ENCODE measurements at places on chromosomes 4 and X.

DNA sequence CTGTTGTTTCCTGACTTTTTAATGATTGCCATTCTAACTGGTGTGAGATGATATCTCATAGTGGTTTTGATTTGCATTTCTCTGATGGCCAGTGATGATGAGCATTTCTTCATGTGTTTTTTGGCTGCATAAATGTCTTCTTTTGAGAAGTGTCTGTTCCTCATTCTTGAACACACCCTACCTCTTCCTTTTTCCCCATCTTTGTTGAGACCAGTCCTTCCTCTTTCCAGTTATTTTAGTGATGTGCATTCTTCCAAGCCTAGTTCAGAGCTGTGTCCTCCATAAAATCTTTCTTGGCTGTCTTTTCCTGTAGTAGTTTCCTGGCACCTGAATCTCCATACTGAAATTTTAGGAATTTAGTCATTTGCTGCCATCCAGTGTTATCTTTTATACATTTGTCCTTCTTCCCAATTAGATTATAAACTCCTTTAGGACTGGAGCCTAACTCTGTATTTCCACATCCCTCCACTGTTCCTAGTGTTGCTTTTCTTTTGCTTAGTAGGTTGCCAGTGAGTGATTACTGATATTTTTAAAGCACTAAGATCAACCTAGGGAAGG is 11.4 kb downstream of the FHIP1A start:
- no peak for DNase-seq

DNA sequence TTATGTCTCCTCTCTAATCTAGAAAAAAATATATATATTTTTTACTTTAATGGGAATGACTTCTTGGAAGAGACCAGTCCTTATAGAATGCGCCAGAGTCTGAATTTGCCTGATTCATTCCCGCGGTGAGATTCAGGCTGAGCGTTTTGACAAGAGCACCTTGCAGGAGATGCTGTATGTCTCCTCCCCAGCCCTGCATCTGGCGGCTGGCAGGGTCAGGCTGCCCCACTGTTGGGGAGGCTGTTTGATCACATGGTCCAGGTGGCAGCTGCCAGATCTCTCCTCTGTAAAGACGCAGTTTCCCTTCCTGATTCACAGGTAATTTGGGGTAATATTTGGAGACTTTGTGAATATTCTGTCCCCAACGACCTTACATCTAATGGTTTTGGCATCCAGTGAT is 9.7 kb downstream of the PDZD4 start:
- no peak for DNase-seq

DNA sequence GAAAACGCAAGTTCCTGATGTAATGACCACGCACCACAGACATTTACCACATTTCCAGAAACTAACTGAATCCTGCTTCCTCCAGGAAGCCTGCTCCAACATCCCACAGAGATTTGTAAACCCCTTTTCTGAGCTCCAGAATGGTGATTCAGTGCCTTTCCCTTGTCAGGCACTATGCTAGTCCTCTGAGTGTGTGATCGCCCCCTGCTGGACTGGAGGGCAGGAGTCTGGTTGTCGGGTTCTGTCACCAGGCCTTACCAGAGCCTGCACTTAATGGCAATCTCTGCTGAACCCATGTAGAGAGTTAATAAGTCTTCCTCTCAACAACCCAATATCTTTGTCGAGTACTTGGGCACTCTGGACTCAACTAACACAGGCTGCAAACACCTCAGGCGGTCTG is 14.5 kb upstream of the KDM5C start:
- DNase-seq = no peak

GRCh38 chr4:7892212-7893019 is 47.2 kb downstream of the AFAP1 start:
- DNase-seq = no peak

DNA sequence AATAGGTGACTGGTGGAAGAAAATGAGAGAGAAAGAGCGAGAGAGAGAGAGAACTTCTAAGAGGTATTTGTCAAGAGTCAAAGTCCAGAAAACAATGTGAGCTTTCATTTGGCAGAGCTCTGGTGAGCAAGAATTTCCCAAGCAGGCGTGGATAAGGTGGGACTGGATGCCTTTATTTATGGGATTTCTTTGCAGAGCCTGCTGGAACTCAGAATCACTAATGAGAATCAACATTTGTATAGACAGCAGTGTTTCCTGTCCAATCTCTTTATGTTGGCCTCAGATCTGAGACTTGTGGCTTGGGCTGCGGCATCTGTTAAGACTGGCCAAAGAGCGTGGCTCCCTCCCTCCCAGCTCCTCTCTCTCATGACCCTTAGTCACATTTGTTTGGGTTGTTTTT is 67.9 kb upstream of the TBL1X start:
- DNase-seq = no peak

- no peak for DNase-seq
Observed at GRCh38 chr4:5976431-5976830, 41.8 kb downstream of the C4orf50 start.

- no peak for DNase-seq
Observed at GRCh38 chr4:163196926-163197480, 30.3 kb upstream of the NAF1 start.

- no peak for DNase-seq
Observed at GRCh38 chr4:116849620-116850019, 235.8 kb downstream of the TRAM1L1 start.

GRCh38 chrX:55312655-55313054 is 47.9 kb upstream of the PAGE3 start:
- DNase-seq = no peak

DNA sequence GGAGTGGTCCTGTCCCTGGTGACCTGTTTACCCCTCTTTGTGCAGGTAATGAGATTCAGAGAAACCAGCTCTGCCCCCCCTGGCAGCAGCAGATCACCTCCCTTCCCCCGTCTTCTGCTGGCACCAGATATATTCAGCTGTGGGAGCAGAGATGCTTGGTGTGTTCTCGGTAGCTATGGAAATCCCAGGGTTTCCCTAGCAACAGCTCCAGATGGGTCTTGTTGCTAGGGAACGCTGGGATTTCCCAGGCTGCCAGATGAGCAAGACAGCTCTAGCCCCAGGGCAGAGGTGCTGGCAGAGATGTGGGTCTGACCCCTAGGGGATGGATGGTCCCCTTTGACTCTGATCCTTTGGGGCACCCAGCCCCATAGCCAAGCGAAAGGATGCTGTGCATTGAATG is 20.2 kb downstream of the CETN2 start:
- no peak for DNase-seq

DNA sequence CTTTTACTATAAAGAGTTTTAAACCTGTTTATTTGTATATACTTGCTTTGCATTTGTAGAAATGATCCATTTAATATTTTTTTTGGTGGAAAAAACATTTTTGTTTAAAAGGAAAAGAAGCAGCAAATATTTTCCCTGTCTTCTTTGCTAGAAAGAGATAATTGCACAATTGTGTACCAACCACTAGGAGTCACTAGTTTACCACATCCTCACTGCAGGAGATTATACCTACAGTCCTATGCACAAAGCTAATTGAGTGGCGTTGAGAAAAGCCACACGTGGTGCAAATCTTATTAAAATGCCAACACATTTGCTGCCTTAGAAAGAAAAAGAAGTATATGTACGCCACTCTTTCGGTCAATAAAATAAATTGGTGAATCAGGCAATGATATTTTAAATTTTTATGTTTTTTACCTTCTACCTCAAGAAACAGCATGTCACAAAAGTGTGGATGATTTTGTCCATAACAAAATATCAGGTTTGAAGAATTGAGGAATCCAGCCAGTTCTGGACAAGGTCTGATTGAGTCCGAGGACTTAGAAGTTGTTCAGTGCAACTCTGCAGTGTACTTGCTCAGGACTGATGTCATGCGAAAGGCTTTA is 102.9 kb downstream of the GRXCR1 start:
- DNase-seq = no peak

GRCh38 chr4:26056406-26056805 is 142.4 kb downstream of the SMIM20 start:
- no peak for DNase-seq

DNA sequence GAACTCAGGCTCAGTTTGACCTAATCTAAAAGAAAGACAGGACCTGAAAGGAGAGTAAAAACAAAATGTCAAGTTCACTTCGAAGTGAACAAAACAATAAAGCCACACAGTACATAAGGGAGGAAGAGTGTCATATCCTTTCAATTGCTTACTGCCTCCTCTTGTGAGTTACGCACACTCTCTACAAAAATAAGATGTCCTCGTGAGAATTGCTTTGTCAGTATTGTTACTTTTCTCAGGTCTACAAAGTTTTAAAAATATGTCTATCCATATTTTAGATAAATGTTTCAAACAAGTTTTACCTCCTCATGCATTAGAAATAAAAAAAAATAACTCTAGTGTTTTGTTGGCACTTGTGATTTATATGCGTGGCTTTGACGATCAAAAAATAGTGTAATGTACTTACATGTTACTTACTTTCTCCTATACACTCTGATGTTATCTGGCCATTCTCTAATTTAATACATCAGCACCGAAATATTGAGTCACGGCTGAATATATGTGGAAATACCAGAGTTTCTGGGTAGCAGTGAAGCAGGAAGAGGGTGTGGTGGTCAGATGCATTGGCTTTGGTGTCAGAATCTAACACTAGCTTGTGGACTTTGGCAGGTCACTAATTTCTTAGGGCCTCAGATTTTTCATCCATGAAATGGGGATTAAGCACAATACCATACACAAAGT is 8.1 kb upstream of the MRPL1 start:
- DNase-seq = no peak

- no peak for DNase-seq
Observed at GRCh38 chrX:142898164-142898563, 127.6 kb upstream of the SPANXN4 start.

DNA sequence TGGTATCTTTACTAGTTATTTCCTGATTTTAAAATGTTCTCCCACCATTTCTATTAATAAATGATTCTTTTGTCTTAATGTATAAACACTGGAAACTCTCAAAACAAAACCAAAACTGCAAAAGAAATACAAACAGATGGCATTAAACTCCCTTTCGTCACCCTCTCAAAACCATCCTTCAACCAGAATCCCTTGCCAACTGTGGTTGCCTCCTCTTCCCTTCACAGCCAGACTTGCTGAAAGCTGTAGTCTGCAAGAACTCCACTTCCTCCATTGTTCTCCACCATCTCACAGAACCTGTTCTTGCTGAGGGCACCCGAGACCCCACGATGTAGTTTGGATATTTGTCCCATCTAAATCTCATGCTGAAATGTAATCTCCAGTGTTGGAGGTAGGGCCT is 96.5 kb downstream of the WWC2 start:
- no peak for DNase-seq

DNA sequence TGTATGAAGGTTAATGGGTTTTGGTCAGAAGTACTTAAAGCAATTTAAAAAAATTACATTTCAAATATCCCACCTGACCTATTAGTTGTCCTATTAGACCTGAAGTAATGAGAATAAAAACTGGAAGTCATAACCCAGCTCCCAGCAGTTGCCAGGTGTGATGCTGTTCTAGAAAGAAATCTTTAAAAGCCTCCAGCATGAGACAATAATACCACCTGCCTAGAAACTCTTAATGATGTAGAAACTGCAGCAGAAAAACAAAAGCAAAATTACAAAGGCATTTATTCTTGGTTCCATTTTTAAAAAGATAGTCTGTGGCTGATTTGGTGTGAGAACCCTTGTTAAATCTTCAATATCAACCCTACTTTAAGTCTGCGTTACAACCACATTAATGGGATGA is 1137.7 kb upstream of the TENM3 start:
- no peak for DNase-seq

- no peak for DNase-seq
Observed at GRCh38 chrX:140507223-140507981, 2.5 kb upstream of the SOX3 start.

GRCh38 chr4:8737601-8738279 is 133.9 kb downstream of the HMX1 start:
- no peak for DNase-seq

GRCh38 chrX:87475793-87476192 is 41.8 kb upstream of the KLHL4 start:
- DNase-seq = no peak

GRCh38 chrX:55159551-55159950 is 60.6 kb upstream of the PAGE5 start:
- DNase-seq = no peak

GRCh38 chr4:1693131-1693896 is 9.2 kb upstream of the FAM53A start:
- DNase-seq = peak; percentile 53

DNA sequence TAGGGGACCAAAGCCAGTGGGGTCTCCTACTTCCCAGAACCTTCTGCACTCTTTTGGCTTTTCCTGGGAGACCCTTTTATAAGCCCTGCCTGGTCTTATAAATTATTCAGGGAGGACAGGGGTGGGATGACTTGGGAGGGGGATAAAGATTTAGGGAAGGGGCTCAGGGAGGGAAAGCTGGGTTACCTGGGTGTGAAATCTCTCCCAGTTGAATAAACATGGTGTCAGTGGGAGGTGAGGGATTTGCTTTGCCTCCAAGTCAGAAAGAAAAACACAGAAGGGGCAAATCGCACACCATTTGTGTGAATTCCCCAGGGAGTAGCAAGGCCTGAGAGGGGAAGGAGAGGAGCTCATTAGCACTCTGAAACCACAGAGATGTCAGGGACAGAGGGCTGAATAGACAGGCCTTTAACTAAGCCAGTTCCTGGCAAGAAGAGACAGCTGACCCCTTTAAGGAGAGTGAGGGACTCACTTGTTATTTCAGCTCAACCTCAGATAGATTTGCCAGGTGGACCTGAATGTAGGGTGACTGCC is at the start of gene RIPPLY1:
RIPPLY1 (minus strand) TSS at position 51 of the 534 bp plus-strand sequence. CDS start 54 bp downstream, outside the sequence.
- DNase-seq = no peak

- no peak for DNase-seq
Observed at GRCh38 chr4:123846561-123846960, 450.0 kb downstream of the SPRY1 start.

- no peak for DNase-seq
Observed at GRCh38 chr4:162010362-162010761, 153.4 kb downstream of the FSTL5 start.

GRCh38 chr4:25112366-25112994 is 47.8 kb downstream of the SEPSECS start:
- DNase-seq = no peak

- DNase-seq = no peak
Observed at GRCh38 chr4:48073567-48074103, 57.1 kb downstream of the NIPAL1 start.

GRCh38 chr4:80058740-80059139 is 14.3 kb downstream of the ANTXR2 start:
- DNase-seq = no peak

DNA sequence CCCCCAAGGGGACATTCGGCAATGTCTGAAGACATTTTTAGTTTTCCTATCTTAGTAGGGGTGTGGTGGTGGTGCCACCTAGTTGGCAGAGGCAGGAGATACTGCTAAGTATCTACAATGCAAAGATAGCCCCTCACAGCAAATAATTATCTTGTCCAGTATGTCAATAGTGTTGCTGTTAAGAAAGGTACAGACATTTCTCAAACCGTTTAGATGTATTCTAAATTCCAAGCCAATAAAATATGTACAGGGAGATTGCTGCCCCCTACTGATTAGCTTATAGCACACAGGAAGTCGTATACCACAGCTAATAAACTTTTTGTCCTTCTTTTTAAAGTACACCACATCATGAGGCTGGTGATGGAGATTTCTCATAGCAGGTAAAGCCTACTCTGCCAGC is 260.5 kb downstream of the TMA16 start:
- DNase-seq = no peak

DNA sequence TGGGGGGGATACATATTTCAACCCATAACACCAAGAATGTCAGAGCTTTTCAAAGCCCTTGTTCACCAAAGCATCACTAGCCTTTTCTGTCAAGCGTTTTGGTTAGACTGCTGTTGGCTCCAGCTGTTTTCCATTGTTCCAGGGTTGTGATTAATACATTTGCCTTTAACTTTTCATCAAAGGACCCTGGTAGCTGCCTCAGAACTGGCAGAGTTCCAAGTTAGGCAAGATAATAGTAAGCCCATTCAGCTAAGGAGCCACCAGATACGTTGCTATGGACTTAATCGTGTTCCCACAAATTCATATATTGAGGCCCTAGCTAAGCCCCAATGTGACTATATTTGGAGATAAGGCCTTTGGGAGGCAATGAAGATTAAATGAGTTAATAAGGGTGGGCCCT is 37.1 kb downstream of the ENOPH1 start:
- no peak for DNase-seq

Measured in NCI-H510A (cell line).